Ovary (tissue), 10 donors: ENCODE measurements at places on chromosomes 5 and 9. TPM values are rescaled to one million over a fixed set of nuclear protein-coding genes. Genes with fewer than 3 reads are reported as not detected.
A peak's percentile ranks its signal among the peaks of the same experiment; 100 is the strongest.

Gene ZDHHC11
- total RNA-seq, result 2.3 TPM

Gene ASS1
- total RNA-seq, result 71.3 TPM

Gene CXCL14
- 3.0 TPM for total RNA-seq

Gene PKD2L2
- not detected for total RNA-seq

Gene BRINP1
- total RNA-seq, result not detected

GRCh38 chr5:112492291-112492690 is 73.2 kb upstream of the EPB41L4A start:
- no peak for DNase-seq

GRCh38 chr5:179417016-179417415 is 71.8 kb upstream of the ADAMTS2 start:
- DNase-seq, result no peak

DNA sequence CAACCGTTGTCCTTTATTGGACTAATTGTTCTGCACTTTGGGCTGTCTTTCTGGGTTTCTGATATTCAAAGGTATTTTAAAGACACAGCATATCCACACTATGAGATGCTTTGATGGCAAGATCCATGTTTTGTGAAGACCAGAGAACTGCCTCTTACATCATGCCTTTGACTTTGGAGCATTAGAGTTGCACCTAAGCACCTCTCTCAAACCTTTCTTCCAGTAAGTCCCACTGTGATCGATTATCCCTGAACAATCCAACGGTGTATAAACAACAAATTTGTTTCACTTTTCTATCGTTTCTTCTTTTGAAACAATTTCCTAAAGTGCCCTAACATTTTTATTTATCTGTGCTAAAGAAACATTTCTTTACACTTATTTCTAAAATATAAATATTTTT is 144.4 kb downstream of the KCTD16 start:
- no peak for DNase-seq

DNA sequence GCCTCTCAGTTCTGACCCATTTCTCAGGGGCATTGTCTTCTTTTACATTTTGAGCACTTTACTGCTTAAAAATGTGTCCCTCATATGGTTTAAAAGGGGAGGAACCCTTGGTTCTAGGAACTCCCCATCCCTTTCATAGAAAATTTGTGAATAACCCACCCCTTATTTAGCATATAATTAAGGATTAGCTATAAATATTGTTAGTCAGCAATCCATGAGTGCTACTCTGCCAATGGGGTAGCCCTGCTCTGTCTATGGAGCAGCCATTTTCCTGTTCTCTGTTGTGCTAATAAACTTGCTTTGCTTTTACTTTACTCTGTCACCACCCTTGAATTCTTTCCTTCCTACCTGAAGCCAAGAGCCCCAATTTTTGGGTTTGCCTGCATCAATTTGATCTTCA is 12.3 kb upstream of the NNT start:
- no peak for DNase-seq

DNA sequence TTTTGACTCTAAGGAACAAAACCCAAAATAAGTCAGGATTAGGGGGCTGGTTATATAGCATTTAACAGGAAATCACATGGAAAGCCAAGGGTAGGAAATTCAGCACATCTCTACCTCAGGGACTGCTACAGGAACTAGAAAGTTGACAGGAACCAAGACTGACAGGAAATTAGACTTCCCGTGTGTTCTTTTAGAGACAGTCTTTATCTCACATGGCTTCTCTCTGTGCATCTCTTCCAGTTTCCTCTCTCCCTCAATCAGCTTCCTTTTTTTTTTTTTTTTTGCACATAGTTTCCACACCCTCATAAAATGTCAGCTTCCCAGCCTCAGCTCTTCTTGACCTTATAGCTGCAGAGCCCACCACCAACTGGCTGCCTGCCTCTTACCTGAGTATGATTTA is 4.8 kb downstream of the RECK start:
- no peak for DNase-seq

GRCh38 chr5:165139721-165140120 is 1634.3 kb downstream of the MAT2B start:
- DNase-seq, result no peak

- peak; percentile 28 for DNase-seq
Measured at GRCh38 chr5:54455413-54456157, at the start of gene HSPB3. HSPB3 (plus strand) TSS chr5:54455699; CDS start chr5:54455790, 91 bp downstream.

- DNase-seq, result no peak
Measured at GRCh38 chr9:112310826-112311225, 22.6 kb downstream of the PTBP3 start.

- no peak for DNase-seq
Measured at GRCh38 chr5:179759581-179760551, 27.2 kb downstream of the MAML1 start.

DNA sequence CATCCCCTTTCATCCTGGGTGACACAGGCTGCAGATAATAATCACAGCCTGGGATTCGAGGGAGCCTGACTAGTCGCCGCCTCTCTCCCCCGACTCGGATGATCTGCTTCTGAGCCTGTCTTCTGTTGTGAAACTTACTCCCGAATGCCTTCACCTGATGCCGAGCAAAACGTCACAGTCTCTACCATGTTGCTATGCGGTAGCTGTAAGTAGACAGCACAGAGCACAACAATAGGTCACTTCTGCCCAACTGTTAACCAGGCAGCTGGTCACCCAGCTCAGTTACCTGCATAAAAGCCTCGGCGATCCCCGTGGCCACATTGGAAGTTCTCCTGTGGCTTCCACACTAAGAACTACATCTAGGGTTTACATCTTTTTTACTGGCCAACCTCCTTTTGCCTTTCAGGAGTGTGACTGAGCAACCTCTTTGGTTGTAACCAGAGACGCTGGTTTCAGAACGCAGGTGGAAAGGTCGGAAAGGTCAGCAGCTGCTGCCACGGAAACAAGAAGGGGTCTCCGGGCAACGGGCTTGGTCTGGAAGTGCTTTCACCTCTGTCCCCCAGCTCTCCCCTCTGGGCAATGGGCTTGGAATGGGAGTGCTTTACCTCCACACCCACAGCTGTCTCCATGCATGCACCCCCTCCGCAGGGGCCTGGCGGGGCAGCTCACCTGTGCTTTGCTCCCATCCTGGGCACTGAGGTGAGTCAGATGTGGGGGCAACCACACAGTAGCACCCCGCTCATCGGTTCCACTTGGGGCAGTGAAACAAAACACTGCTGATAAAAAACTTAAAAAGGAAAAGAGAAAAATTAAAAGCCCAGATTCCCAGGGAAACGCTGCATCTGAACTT is 7.6 kb upstream of the PPP1R26 start:
- DNase-seq, result no peak

- DNase-seq, result no peak
Measured at GRCh38 chr5:78787783-78788182, 139.2 kb upstream of the LHFPL2 start.

GRCh38 chr9:132341177-132341840 is 13.5 kb downstream of the SETX start:
- no peak for DNase-seq

- DNase-seq, result no peak
Measured at GRCh38 chr9:15144622-15145061, 162.4 kb downstream of the TTC39B start.
